ENCODE measurements at places on chromosomes 13 and 19.

DNA sequence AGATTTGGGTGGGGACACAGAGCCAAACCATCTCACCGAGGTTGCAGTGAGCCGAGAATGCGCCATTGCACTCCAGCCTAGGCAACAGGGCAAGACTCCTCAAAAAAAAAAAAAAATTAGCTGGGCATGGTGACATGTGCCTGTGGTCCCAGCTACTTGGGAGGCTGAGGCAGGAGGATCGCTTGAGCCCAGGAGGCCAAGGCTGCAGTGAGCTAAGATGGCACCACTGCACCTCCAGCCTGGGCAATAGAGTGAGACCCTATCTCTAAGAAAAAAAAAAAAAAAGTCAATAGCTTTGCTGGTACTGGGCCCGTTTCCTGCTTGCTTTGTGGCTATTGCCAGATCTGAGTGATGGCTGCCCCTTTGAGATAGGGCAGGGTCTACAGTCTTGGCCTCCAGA, 13.1 kb downstream of the ACP7 start:
- no peak for DNase-seq

DNA sequence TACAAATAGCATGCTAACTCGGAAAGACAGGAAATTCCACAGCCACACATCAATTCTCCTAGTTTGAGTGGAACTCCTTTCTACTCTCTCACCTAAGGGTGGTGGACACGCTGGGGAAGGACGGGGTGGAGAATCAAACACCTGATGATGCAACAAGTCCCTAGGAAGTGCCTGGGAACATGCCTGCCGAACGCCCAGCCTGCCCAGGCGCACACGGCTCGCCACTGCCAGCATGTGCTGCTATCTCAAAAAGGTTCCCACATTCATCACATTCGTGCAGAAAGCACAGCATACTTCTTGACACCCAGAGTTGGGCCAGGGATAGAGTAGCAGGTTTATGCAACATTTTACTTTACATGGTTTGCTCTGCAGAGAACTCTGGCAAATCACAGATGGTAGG, 164.6 kb downstream of the ABCC4 start:
- DNase-seq, result no peak

- no peak for DNase-seq
Observed at GRCh38 chr19:17398902-17399527, 5.0 kb upstream of the CCDC194 start.

GRCh38 chr13:31437975-31438374, 238.2 kb downstream of the B3GLCT start:
- DNase-seq, result no peak

DNA sequence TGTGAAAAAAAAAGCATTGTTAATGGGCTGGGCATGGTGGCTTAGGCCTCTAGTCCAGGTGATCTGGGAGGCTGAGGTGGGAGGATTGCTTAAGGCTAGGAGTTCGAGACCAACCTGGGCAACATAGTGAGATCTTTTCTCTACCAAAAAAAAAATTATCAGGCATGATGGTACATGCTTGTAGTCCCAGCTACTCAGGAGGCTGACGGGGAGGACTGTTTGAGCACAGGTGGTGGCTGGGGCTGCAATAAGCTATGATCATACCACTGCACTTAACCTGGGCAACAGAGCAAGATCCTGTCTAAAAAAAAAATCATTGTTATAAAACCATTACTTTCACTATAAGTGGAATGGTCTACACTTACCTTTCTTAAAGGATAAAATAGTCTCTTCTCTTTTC, 30.4 kb downstream of the GPC6 start:
- DNase-seq, result no peak

GRCh38 chr13:97215325-97215724, 6.8 kb upstream of the MBNL2 start:
- peak; percentile 55 for DNase-seq

DNA sequence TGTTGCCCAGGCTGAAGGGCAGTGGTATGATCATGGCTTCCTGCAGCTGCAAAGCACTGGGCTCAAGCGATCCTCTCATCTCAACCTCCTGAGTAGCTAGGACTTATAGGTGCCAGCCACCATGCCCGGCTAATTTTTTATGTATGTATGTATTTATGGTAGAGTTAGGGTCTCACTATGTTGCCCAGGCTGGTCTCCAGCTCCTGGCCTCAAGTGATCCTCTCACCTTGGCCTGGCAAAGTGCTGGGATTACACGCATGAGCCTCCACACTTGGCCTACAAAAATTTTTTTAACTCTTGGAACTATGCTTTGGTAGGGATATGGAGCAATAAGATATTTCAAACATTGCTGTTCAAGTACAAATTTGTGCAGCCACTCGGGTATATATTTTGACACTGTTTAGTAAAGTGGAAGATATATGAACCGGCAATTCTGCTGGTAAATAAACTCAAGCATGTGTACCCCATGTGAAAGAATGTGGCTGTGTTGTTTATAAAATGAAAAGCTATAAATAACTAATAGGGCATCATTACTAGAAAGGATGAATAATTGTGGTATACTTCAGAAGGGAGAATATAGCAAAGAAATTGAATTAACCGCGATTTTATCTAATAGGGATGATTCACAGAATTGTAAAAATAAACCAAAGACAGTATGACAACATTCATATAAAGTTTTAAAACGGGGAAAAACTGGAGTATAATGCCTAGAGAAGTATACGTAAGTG, 1.1 kb downstream of the ZNF566 start:
- DNase-seq, result no peak

DNA sequence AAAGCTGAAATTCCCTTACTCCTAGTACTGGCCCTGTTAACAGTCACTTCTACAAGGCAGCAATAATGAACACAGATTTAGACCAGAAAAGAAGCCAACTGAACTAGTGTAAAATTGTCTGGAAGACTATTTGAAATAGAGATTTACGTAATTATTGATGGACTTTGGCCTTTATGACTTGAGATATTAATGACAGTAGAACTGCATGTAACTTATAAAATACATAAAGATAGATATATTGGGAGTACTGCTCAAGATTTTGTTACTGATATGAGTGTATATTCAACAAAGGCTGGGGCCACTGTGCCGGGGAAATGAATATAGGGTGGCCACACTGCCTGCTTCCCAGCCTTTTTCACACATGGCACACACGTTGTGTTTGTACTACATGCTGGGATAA, 88.8 kb downstream of the STARD13 start:
- DNase-seq, result no peak

- no peak for DNase-seq
Observed at GRCh38 chr19:50039968-50040367, 14.2 kb downstream of the ZNF473 start.

DNA sequence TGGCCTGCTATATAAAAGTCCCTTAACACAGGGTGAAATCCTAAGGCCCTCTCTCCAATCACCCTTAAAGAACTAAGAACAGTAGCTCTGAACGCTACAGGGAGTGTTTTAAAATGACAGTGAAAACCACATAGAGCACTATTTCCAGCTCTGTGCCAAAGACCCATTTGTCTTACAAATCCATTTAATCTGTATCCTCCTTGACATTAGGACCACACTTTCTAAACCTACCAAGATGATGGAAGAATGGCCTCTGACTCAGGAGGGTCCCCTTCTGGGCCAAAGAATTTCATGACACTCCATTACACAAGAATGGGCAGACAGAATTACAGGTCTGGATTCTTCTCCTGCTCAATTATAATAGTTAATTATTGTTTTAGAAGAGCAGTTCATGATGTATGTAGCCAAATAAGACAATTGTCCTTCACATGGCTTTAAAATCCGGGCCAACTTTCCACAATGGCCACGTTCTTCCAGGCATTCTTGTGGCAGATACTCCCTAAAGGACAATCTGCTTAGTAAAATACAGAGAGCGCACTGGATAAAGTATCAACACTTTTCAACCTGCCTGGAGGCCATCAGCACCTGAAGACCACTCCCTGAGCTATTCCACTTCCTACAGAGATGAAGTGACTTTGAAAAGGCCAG, 61.0 kb downstream of the STK24 start:
- no peak for DNase-seq

DNA sequence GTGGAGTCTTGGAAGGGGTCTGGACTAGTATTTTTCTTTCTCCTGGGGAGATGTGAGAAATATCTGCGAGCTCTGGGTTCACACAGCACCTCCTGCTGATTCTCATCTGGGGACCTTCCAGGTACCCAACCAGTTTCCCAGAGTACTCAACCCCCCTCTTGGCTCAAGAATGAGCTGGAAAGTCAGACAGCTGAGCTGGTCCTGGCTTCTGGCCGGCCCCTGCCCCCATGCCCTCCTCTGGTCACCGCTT, 2.2 kb upstream of the PDE4A start:
- DNase-seq, result no peak

DNA sequence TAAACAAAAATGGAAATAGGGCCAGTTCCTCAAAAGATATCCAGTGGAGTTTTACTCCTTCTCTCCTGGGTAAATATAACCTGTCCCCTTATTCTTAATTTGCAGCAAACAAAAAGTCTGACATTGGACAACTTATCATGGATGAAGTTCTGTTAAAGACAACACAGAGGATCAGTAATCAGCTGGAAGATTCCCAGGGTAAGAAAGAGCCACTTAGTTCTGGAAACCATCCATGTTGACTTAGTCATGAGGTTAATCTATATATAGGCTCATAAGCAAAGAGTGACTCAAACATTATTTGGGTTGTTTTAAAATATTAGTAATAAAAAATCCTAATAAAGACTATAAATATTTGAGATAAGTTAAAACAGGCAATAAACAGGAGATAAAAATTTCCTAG, 40.5 kb upstream of the EBPL start:
- no peak for DNase-seq

- no peak for DNase-seq
Observed at GRCh38 chr13:112453874-112454647, 77.9 kb downstream of the SPACA7 start.
